Fibroblast of skin of right biceps (primary cell): ENCODE measurements at places on chromosomes 2 and 18.

DNA sequence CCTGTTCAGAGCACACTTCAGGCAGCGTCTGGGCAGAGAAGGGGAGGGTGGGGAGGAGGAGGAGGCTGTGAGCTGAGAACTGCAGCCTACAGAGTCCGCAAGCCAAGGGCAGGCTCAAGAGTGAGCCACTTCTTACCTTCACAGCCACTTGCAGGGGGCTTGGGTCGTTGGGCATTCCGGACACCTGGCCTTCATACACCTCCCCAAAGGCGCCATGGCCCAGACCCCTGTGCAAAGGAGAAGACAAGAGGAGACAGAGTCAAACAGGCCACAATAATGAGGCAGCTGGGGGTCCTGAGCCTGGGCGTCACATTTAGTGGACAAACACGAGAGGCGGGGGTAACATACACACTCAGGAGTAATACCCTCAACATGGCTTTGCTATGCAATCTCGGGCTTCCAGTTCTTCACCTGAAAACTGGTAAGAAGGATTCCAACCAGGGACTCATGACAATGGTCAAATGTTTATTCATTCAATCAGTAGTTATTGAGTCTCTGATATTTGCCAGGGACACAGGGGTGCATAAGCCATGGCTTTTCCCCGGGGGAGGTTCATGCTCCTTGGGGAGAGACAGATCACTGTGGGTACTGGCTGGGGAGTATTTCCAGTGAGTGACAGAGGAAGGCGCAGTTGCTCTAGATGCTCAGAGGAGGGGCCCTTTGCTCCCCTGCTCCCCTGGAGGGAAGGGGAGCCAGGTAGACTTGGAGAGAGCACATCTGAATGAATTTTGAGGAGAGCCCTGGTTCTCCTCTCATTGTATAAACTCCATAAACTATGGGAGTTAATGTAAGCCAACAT, 107.4 kb downstream of the CLIP4 start:
- no peak for DNase-seq

- peak; percentile 70 for DNase-seq
Observed at GRCh38 chr18:63881851-63882250, 5.7 kb upstream of the SERPINB2 start.

DNA sequence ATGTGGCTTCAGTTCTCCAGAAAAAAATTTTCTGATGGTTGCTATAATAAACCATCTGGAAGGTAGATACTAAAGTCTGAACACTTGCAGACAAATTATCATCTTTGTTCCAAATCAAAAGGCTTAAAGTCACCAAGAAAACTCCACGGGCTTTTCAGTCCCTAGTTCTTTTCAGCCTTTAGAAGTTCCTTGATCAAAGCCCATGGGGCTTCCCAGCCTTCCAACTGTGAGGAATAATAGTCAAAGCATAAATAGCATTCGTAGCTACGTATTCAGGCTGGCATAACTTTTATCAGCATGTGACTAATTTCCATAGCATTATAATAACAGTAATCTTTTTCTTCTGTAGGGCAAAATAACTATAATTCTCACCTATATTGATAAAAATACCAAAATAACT, 13.9 kb downstream of the SCG2 start:
- DNase-seq, result no peak

GRCh38 chr18:8980918-8981317, 121.6 kb upstream of the NDUFV2 start:
- no peak for DNase-seq

GRCh38 chr2:71893646-71894045, 254.0 kb downstream of the CYP26B1 start:
- DNase-seq, result no peak

GRCh38 chr2:47025969-47026610, 110.5 kb upstream of the MCFD2 start:
- no peak for DNase-seq

DNA sequence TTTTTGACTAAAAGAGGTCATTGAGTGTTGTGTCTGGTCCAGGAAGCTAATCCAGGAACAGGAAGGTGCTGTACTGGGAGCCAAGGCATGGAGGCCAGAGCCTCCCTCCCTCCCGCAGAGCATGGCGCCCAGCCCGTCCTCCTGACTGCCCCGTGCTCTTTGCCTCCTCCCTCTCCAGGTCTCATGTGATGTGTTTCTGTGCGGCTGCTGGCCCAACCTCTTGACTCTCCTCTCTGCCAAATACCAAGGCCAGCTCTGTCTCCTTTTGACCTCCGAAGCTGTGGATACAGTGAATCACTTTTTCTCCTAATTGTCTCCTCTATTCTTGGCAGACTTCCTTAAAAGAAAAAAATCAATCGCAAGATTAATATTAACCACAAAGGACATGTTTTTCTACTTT, 284.1 kb downstream of the PHLPP1 start:
- peak; percentile 41 for DNase-seq

DNA sequence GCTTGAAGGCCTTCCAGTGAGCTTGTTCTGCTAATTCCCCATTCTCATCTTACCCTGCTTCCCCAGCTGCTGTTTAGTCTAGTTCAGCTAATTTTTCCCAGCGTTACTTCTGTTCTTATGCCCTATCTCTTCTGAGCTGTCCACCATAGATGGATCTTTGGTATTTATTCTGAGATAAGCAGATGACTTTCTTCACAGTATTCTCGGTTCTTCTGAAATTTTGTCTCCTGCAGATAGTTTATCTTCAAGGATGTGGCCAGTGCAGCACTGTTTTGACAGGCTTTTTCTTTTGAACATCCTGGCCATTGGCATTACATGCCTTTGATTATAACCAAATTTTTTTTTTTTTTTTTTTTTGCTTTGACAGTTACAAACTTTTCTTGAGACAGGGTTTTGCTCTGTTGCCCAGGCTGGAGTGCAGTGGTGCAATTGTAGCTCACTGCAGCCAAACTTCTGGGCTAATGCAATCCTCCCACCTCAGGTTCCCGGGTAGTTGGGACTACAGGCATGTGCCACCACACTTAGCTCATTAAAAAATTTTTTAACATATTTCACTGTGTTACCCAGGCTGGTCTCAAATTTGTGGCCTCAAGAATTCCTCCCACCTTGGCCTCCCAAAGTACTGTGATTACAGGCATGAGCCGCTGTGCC, 134.2 kb downstream of the WDSUB1 start:
- DNase-seq, result no peak

DNA sequence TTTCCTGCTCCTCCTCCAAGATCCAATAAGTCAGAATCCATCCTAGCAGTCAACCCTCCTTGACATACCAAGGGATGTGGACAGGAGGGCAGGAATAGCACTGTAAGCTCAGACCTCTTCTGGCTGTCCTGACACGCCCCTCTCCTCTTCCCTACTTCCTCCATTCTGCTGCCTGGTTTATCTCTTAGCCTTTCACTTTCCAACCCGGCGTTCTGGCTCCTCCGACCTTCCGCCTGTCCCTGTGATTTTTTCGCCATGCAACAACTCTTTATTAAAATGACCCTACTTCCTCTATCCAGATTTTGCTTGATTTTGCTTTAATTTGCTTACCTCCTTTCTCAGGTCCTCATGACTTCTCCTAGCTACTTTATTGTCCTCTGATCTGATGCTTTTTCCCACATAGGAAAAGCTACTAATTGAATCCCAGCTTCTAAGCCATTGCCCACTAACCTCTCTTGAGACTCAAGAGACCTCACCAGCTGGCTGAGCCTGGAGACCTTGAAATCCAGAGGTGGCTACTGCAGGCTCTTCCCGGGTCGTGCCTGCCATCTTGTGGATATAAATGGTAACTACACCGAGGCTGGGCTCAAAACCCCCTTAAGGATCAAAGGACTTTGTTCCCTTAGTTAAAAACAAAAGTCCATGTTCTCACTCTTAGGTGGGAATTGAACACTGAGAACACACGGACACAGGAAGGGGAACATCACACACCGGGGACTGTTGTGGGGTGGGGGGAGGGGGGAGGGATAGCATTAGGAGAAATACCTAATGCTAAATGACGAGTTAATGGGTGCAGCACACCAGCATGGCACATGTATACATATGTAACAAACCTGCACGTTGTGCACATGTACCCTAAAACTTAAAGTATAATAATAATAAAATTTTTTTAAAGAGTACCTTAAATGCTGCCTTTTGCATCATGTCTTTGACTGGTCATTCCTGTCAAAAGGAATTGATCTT, 139.4 kb downstream of the AKAIN1 start:
- DNase-seq, result peak; percentile 31

DNA sequence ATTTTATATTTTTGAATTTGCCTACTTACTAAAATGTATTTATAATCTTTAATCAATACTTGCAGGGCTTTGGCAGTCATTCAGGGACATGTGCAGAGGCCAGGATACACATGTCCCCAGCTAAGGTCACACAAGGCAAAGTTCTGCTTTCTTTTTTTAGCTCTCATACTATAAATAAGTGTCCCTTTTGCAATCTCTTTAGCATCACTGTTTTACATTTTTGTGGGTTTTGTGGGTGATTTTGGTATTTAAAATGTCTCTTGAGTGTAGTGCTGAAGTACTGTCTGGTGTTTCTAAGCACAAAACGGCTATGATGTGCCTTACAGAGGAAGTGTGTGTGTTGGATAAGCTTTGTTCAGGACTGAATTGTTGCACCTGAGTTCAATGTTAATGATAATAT, 309.0 kb upstream of the GULP1 start:
- peak; percentile 92 for DNase-seq

DNA sequence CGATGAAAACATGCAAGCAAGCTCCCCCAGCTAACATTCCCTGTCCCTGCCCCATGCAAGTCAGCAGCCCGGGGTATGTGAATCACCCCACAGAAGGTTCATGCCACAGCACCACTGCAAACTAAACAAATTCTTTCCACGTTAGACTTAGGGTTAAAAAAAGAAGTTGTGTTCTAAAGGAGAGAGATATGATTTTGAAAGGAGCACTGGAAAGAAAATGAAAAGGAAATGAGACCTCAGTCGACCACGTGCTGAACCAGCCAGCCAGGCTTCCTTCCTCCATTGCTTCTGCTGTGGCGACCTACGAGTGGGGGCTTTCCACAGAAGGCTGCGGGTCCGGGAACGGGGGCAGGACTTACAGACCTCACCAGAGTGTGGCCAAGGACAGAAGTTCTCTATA, 52.0 kb downstream of the ARL4C start:
- peak; percentile 94 for DNase-seq

DNA sequence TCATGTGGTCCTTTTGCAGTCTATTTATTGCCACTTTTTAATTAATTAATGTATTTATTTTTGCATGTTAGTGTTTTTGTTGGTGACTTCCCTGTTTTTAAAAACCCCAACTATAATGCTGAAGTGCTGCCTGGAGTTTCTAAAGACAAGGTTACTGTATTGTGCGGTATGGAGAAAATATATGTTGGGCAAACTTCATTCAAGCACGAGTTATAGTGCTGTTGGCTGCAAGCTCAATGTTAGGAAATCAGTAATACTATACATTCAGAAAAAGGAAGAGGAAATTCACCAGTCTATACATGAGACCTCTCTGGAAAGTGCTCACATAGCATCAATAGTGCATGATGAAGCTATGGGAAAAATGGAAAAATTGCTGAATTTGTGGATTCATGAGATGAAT, 15.4 kb upstream of the RBMS1 start:
- DNase-seq, result no peak

- DNase-seq, result no peak
Observed at GRCh38 chr2:28475088-28475595, 20.7 kb upstream of the PLB1 start.

- DNase-seq, result peak; percentile 34
Observed at GRCh38 chr18:7677001-7677400, 109.9 kb downstream of the PTPRM start.

- DNase-seq, result no peak
Observed at GRCh38 chr2:205776139-205776538, 93.8 kb downstream of the NRP2 start.

- peak; percentile 26 for DNase-seq
Observed at GRCh38 chr2:204680576-204680975, 135.3 kb downstream of the PARD3B start.

- no peak for DNase-seq
Observed at GRCh38 chr2:218262631-218263586, 2.1 kb downstream of the GPBAR1 start.

- peak; percentile 94 for DNase-seq
Observed at GRCh38 chr2:196335221-196335634, 163.8 kb upstream of the STK17B start.

DNA sequence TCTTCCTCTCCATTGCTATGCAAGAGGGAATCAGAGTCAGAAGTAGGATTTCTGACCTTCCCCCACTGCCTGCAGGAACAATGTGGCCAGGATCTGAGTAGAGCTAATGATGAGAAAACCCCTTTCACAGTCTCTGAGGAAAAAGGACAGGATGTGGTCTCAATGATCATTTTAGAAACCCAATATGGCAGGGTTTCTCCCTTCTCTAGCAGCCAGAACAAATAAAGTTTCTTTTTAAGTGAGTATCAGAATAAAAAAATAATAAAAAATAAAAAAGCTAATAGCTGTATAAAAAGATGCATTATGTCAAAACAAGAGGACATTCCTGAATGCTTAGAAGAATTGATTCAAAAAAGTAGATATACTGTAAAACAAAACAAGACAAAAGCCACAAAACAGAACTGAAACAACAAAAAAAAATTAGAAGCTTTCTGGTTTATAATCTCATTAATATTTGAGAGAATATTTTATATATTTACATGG, 1124.9 kb upstream of the ZEB2 start:
- DNase-seq, result peak; percentile 27

DNA sequence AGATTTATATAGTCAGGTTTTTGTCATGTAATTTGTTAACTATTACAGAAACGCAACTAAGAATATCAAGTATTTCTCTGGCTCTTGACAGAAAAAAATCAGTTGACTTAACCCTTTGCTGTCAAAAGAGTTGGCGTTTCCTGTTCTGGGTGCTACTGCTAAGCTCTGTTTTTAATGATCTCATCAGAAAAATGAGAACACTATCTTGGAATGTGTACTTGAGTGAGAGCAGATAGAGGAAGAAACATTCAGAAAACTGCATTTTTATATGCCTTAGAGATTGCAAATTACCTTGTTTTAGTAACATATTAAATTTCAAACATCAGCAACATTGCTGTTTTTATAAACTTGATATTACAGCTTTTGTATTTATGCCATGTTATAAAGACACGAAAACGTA, 297.9 kb downstream of the RDH14 start:
- peak; percentile 17 for DNase-seq

DNA sequence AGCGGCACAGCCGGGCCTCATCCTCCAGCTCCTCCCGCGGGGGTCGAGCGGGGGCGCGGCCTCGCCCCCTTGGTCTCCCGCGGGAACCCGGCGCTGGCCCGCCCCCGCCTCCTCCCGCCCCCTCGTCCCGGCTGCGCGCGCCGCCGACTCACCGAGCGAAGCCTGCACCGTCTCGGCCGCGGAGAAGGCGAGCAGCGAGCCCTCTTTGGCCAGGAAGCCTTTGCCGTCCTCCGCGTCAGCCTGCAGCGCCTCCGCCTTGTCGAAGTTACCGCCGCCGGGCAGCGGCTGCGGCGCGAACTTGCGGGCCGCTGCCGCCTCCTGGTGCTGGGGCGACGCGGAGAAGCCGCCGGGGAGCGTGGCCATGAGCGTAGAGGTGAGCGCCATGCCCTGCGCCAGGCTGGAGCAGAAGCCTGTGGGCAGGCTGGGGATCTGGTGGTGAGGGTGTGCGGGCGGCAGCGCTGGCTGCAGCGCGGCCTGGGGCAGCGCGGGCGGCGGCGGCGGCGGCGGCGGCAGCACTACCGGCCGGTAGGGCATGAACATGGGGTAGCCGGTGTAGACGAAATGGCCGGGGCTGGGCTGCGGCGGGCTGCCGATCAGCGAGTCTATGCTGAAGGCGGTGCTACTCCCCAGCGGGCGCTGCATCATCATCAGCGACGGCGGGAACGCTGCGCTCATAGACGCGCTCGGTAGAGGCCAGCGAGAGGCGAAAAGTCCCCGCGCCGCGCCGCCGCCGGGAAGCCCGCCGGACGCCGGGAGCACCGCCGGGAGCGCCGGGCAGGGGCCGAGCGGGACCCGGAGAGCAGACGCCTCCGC, 683 bp downstream of the GBX2 start:
- DNase-seq, result peak; percentile 41

GRCh38 chr2:15198051-15198450, 363.1 kb downstream of the NBAS start:
- DNase-seq, result no peak

GRCh38 chr18:73007195-73007914, 139.6 kb upstream of the NETO1 start:
- DNase-seq, result no peak
